ENCODE measurements at places on chromosomes 5 and 9.

GRCh38 chr5:119009131-119009530, 20.8 kb upstream of the DTWD2 start:
- no peak for DNase-seq

DNA sequence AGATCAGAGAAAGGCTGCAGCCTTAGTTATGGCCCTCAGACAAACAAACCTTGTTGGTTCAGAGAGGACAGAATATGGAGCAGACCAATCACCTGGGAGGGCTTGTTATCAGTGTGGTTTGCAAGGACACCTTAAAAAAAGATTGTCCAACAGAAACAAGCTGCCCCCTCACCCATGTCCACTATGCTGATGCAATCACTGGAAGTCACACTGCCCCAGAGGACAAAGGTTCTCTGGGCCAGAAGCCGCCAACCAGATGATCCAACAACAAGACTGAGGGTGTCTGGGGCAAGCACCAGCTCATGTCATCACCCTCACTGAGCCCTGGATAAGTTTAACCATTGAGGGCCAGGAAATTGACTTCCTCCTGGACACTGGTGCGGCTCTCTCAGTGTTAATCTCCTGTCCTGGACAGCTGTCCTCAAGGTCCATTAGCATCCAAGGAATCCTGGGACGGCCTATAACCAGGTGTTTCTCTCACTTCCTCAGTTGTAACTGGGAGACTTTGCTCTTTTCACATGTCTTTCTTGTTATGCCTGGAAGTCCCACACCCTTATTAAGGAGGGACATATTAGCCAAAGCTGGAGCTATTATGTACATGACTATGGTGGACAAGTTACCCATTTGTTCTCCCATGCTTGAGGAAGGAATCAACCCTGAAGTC, 36.9 kb upstream of the TBCA start:
- no peak for DNase-seq

- DNase-seq, result no peak
Measured at GRCh38 chr5:148374690-148375360, 8.9 kb upstream of the FBXO38 start.

DNA sequence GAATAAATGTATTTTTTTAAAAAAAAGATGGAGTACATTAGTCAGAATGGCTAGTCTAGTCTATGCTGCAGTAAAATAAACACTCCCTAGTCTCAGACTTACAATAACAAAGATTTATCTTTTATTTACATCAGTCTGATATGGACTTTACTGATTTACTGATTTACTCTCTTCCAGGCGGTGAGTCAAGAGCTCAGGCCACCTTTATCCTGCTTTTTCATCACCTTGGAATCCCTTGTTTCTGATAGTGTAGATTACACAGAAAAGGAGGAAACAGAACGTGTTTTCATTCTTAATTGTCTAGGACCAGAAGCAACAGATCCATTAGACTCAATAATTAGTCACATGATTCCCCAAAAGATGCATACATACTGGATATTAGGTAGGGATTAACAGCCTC, 290.1 kb upstream of the TRPC7 start:
- DNase-seq, result no peak

GRCh38 chr9:113246928-113247327, 25.6 kb downstream of the SLC31A1 start:
- no peak for DNase-seq

- DNase-seq, result no peak
Measured at GRCh38 chr5:142805339-142805738, 35.2 kb downstream of the ARHGAP26 start.

- no peak for DNase-seq
Measured at GRCh38 chr5:74371621-74372020, 268.9 kb downstream of the ENC1 start.

Data from activated T-helper 1 cell treated with anti-CD3 and anti-CD28 coated beads, Interleukin-12 subunit alpha, Interleukin-12 subunit beta, Interleukin-2, Interleukin-4 antibody, amounts not matched to agents 30 ng/mL and 10 ng/mL and 1 ng/mL, durations not matched to agents 14 hours and 24 hours and 36 hours (primary cell).